ENCODE measurements at places on chromosomes 7 and 10.

DNA sequence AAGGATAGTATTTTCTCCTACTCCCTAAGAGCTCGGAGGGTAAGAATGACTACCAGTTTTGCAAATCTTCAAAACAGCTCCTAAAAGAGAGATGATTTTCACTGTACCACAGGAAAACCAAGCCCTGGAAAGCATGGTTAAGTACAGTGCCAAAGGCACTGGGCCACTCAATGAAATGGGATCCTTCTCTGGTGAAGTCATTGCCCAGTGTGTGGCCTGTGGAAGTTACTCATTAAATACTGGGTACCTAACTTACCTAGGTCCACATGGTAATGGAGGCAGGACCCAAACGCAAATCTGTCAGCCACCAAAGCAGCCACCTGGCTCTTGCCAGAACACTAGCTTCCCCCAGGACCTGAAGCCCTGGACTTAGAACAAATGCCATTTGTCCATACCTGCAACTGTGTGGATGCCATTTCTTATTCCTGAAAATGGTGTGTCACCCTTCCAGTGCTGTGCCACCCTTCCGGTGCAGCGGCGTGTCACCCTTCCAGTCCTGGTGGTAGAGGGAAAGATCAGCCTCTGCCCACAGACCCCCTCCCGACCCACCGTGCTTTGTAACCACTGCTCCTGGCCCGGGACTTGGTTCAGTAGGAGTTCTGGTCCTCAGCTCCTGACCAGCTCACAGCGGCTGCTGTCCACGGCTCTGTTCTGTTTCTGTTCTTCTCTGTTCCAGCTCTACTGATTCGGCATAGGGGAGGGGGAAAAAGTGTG, 659.2 kb downstream of the SDK1 start:
- DNase-seq: no peak

DNA sequence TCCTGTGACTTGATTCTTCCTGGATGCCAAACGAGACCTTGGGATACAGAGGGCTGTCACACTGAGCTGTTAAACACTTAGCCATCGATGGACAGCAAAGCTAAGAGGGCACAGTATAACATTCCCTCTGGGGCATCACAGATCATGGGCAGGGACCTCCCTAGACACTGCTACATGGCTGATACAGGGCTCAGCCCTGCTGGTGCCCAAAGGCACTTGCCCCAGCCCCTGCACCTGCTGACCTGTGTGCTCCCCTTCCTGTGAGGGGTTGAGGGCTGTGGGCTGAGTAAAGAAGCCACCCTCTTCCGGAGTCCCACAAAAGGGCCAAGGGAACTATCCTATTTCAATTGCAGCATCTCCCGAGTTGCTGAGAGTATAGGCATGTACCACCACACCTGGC, 337.9 kb downstream of the EXOC4 start:
- no peak for DNase-seq

GRCh38 chr7:80057488-80057887, 77.1 kb upstream of the GNAI1 start:
- DNase-seq: no peak

GRCh38 chr10:83176901-83177300, 962.4 kb upstream of the GHITM start:
- no peak for DNase-seq

Data from activated CD4-positive, alpha-beta T cell treated with anti-CD3 and anti-CD28 coated beads for 24 hours (primary cell).